AG04449 (cell line): ENCODE measurements at places on chromosomes 3 and 15.

- DNase-seq = no peak
These were observed 75.8 kb downstream of the RORA start for GRCh38 chr15:61153291-61153690.

GRCh38 chr3:16419640-16420241, 93.8 kb downstream of the RFTN1 start:
- DNase-seq = no peak

DNA sequence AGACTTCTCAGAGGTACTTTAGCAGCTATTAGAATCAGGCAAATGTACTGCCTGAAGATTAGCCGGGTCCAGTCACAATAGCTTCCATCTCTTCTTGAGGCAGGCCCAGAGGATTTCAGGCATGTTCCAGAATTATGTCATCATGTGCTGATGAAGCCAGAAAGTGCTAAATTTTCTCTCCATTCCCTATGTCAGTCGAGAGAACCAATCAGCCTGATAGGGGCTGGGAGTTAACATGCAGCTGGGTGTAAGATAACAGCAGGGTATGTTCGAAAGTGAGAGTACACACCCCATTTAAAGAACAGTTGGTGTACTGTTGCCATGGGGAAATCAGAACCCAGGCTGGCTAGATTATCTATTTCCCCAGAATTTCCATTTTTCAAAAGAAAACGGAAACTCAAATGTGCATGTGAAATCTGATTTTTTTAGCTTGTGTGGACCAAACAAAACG, 48.7 kb downstream of the MYH15 start:
- DNase-seq = no peak

- no peak for DNase-seq
These were observed 262.0 kb upstream of the KCNH8 start for GRCh38 chr3:18886331-18886730.

GRCh38 chr15:91946581-91947292, 93.2 kb downstream of the SLCO3A1 start:
- no peak for DNase-seq

DNA sequence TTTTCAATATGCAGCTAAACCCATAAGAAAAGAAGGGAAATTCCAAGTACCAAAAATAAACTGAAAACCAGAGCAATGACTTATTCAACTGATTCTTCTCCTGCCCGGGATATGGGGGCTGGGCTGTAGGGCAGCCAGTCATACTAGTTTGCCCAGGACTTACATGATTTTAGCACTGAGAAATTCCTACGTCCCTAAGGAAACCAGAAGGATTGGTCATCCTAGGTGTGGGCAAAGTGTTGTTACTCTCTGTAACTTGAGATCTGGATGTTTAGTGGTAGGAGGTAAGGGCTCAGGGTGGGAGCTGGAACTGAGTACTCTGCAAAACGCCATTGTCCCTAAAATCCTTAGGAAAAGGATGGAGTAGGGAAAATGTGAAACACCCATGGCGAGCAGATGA, 1.2 kb upstream of the DAZL start:
- DNase-seq = no peak

GRCh38 chr15:70669006-70669602, 94.3 kb downstream of the UACA start:
- no peak for DNase-seq

DNA sequence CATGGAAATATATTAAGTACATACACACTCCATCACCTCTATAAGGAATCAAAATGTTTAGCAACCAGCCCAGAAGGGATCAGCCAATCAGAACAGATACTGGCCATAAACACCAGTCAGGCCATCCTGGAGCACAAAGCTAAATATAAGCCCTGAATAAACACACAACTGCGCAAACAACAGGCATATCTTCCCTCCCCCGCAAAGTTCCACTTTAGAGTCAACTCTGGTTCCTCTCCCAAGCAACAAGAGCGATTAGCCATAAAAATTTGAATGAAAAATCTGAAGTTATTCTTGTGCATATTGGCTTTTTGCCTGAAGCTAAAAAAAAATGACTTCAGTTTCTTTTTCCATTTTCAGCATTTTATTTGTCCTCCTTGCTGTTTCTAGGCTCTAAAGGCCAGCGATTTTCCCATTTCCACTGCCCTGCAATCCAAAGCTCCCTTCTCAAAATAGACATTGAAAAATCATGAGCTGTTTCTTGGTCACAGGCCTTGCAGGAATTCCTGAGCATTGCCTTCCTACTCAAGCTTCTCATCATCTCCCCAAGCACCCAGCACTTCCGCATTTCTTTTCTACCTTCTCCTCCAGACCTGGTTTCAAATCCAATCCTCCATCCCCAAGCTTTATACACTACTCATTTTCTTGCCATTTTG, 247.9 kb downstream of the ZMAT3 start:
- no peak for DNase-seq

DNA sequence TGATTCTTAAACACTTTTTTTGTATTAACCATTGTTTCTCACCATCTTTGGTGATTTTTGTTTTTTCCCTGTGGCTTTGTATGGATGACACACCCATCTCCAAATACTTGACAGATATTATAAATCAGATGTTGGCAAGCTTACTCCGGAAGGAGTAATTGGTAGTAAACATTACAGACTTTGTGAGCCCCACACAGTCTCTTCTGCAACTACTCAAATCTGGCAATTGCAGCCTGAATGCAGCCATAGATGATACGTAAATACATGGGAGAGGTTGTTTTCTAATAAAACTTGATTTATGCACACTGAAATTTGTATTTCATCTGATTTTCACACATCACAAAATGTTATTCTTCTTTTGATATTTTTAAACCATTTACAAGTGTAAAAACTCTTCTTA, 331.5 kb downstream of the ARPP21 start:
- no peak for DNase-seq

GRCh38 chr3:141280690-141281089, 49.1 kb downstream of the PXYLP1 start:
- no peak for DNase-seq

GRCh38 chr3:151410891-151411559, 26.5 kb upstream of the P2RY12 start:
- no peak for DNase-seq

- no peak for DNase-seq
These were observed 236.8 kb downstream of the LRRN1 start for GRCh38 chr3:4036046-4036445.

GRCh38 chr3:4831580-4831950, 147.7 kb upstream of the BHLHE40 start:
- DNase-seq = no peak

DNA sequence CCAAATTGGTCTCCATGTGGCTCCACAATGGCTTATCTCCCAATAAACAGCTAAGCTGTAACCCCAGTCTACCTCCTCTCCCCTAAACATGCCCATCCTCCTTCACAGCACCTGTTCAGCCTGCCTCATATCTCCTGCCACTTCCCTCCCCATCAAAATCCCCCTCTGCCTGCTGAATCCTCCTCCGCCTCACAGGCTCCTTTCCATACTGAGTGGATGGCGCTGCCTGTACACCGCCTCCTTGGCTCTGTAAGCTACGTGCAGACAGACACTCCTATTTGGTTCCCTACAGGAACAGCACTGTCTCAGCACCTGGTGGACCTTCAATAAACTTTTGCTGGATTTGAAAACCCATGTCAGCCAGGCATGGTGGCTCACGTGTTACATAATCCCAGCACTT, 53.7 kb downstream of the ADCY5 start:
- no peak for DNase-seq

DNA sequence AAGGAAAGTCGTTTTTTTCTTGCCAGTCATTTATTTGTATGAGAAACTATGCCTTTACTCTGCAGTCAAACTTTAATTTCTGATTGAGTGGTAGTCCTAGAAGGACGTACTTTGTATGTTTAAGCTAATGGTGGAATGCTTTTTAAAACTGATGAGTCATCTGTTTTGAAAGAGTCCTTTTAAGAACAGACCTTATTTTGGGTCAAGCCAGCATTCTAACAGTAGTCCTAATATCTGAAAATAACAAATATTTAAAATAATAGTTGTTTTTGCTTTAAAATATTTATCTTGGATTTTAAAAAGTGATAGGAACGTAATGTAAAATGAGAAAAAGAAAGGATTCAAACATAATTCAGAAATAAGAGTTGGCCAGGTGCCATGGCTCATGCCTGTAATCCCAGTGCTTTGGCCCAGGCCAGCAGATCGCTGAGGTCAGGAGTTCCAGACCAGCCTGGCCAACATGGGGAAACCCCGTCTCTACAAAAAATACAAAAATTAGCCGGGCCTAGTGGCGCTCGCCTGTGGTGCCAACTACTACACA, 1.3 kb upstream of the LRRC58 start:
- DNase-seq = peak; percentile 19

DNA sequence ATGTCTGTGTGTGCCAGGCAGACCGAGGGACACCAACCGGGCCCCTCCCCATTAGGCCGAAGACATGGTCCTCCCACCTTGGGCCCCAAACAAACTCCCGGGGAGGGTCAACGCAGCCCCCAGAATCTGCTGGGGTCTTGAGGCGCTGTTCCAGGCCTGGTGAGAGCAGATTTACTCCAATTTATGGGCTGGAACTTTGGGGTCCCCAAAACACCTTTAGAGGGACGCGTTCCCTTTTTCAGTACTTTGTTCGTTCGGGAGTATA, 2.4 kb downstream of the GATA2 start:
- DNase-seq = no peak
